ENCODE measurements at places on chromosomes 5 and 9.

GRCh38 chr9:98791608-98792490, 4.5 kb downstream of the ANKS6 start:
- no peak for DNase-seq

GRCh38 chr9:137163365-137163715, 6.5 kb downstream of the LRRC26 start:
- no peak for DNase-seq

GRCh38 chr5:33105521-33105941, 335.2 kb upstream of the TARS1 start:
- peak; percentile 57 for DNase-seq

DNA sequence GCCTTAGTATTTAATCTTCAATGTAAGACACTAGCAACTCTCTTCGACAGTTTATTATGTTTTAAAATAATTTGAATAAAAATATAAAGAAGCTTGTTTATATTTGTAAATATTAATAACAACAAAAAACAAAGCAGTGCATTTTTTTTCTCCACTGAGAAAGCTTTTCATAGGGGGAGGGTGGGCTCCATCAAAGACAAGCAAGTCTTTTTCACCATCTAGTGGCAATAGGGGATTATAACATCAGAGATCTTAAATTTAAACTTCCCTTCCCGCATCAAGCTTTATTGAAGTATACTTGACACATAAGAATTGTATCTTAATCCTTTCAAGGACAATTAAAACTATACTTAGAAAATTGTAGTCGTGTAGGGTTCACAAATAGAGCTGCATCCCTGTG, 9.3 kb upstream of the OR13F1 start:
- no peak for DNase-seq

DNA sequence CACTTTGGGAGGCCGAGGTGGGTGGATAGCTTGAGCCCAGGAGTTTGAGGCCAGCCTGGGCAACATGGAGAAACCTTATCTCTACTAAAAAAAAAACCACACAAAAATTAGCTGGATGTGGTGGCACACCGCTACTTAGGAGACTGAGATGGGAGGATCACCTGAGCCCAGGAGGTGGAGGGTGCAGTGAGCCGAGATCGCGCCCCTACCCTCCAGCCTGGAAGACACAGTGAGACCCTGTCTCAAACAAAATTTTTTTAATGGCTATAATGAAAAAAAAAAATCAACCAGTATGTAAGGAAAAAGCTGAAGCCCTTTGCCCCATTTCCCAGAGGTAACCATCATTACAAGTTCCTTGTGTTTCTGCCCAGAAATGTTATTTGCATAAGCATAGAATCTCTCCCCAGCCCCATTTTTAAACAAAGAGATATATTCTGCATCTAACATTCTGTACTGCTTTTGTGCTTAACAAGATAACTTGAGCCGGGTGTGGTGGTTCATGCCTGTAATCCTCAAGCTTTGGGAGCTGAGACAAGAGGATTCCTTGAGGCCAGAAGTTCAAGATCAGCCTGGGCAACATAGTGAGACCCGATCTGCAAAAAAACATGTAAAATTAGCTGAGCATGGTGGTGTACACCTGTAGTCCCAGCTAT, 35.1 kb upstream of the KCNIP1 start:
- no peak for DNase-seq

DNA sequence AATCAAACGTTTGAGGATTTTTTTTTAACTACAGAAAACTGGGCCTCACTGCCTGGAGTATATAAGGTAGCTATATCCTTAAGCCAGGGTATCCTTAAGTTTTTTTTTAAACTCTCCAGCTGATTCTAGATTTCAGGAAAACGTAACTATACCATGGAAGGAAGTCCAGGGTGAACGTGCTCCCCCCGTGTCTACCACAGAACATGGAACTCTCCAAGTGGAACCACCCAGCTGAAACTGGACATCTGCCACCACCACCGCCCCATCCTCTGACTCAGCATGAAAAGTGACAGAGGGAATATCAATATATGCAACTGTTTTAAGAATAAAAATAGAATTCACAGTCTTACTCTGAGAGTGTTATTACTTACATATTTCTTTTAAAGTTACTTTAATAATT, 61.3 kb downstream of the DROSHA start:
- no peak for DNase-seq

GRCh38 chr5:162529886-162530285, 462.3 kb downstream of the GABRG2 start:
- no peak for DNase-seq

DNA sequence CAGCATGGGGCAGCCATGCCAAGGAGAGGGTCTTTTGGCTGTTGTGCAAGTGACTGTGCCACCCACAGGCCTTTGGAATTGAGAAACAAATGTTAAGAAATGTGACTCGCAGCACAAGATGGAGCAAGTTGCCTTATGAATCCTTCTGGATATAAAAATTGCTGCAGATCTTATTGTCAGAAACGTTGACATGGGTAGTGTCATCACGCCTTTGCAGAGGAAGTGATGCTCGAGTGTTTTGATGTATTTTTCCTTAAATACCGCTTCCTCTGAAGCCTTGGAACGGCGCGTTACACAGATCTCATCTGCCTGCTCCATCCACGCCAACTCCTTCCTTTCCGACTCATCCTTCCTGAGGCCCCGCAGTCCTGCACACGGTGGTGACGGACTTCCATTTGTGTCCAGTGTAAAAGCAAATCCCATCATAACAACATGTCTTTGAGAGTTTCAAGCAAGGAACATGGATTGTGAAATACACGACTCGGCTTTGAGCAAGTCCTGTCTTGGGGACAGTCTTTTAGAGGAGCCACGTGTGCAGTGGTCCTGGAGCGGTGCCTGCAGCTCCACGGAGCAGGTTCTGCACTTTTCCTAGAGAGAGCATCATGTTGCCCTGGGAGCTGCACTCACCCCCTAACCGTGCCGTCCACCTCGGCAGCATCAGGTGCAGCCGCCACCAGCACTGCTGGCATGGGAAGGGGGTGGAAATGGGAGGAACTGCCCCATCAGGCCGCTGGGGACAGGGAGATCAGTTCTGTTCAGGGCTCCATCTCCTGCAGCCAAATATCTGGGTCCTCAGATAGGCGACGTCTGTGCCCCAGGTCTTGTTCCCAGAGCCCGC, 15.1 kb downstream of the ROPN1L start:
- DNase-seq = no peak

- no peak for DNase-seq
These were observed 61.6 kb downstream of the IPPK start for GRCh38 chr9:92608241-92608908.

DNA sequence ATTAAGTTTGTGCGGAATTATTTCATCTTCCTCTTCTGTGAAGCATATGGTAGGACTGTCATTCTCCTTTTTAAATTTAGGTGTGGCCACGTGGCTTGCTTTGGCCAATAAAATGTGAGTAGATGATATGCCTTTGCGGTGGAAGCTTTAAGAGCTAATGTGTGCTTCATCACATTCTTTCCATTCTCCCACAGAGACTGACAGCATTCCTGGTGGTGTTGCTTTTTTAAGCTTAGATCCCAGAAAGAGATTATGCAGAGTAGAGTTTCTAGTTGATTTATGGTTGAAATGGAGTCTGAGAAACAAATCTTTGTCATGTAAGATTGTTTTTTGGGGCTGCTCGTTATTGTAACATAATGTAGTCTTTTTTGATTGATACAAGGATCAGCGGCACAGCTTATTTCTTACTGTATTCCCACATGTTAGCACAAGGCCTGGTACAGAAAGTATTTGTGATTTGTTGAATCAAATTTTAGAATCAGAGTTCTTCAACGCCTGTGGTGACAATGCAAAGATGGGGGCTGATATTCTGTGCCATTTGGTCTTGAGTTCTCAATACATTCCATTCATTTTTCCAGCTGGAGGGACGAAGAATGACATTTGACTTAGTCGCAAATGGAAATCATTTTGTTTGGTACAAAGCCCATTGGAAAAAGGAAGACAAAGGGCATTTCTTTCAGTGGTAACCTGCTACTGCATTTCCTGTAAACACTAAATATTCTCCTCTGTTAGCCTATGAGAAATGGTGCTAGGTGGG, 209.9 kb upstream of the VLDLR start:
- DNase-seq = peak; percentile 71

DNA sequence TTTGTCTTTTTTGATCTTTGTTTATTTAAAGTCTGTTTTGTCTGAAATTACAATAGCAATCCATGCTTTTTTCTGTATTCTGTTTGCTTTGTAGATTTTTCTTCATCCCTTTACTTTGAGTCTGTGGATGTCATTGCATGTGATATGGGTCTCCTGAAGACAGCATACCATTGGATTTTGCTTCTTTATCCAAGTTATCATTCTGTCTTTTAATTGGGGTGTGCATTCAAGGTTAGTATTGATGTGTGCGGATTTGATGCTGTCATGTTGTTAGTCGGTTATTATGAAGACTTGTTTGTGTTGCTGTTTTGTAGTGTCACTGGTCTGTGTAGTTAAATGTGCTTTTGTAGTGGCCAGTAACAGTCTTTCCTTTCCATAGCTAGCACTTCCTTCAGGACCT, 23.0 kb downstream of the POLK start:
- no peak for DNase-seq

DNA sequence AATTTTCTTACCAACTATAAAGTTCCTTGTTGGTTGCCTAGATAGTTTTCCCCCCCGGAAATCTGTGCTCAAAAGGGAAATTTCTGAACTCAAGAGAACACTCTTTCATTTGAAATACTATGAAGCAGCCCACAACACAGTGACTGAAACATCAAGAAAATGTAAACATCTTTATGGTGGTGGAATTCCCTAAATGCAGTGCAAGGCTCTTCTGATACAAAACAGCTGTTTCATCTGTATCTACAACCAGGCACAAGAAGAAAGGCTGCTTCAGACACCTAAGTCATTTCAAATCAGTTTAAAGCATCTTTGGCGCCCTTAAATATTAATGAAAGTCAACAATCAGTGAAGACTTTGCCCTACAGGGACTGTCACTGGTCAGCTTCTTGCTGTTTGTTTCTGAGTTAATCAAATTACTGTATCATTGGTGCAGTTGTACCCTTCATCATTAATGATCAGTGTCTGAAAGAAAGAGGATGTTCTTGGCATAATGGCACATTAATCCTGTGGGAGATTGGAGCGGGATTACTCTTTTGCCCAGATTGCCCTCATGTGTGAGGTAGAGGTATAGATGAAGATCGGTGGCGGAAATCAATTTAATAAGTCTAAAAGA, 947.0 kb downstream of the NR2F1-AS1 start:
- DNase-seq = no peak

DNA sequence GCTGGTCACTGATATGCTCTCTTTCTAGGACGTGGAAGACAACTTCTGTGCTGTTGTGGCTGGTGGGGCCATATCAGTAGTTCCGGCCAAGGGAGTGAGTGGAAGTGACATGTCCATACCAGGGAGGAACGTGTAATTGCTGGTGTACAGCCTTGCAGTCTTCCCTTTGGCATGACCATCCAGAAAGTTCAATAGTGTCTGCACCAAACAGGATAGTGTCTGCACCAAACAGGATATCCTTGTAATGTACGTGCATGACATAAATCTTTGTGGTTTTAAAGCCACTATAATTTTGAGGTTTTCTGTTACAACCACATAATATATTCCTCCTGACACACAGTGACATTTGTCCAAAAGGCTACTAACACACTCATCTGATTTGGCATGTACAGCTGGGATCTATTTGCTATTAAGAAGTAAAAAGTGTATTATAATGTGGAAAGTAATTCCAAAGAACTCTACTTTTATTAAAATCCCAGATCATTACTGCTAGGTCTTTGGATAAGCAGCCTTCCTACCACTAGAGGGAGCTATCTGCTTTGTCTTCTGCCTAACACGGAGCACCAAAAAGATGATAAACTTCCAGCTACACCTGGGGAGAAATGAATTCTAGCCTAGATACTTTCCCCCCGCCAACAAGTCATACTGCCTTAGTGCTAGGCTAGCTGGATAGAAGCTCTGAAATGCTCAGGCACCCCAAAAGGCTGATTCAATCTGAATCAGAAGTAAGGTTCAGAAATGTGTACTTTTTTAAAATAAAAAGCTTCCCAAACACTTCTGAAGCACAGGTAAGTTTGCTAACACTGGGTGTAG, 52.7 kb downstream of the RNF145 start:
- DNase-seq = no peak

DNA sequence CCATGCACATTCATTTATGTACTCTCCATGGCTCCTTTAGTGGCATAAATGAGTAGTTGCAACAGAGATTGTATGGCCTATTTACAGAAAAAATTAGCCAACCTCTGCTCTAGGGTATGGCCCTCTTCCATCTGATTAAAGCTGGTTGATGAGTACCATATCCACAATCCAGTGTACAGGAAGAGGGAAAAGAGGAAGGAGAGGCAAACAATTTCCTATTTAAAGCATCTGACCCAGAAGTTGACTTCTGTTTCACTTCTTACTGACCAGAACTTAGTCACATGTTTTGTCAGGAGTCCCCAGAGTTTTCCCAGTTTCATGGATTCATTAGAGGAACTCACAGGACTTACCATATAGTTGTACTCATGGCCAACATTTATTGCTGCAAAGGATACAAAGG, 68.6 kb upstream of the STARD4 start:
- DNase-seq = no peak

GRCh38 chr5:67166460-67167285, 29.9 kb downstream of the CD180 start:
- DNase-seq = no peak

- no peak for DNase-seq
These were observed 588.9 kb downstream of the NR2F1-AS1 start for GRCh38 chr5:92992073-92992472.

DNA sequence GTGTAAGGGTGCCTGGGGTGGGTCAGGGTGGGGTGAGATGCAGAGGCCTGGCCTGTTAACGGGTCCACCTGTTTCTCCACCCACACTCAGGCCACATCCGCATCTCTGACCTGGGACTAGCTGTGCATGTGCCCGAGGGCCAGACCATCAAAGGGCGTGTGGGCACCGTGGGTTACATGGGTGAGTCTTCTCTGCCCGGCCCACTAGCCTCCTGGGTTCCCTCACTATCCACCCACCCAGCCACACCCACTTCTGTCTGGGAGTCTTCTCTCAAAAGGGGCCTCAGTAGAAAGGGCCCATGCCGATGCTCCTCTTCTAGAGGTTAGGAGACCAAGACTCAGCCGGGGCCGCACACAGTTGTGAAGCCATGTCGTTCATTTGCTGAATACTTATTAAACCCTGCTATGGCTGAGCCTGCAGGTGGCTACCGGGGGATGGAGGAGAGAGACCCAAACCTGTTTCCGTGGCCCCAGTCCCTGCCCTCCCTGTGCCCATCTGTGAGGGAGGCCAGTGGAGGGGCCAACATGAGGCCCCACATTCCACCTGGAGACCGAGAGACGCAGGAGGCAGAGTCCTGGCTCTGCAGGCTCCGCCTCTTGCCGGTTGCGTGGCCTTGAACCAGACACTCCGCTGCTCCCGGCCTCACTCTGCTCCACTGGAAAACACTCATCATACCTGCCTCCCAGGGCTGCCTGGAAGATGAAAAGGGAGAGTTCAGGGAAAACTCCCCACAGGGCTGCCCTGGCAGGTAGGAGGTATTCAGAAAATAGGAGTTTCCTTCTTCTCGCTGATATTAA, 8.7 kb downstream of the GRK6 start:
- no peak for DNase-seq

DNA sequence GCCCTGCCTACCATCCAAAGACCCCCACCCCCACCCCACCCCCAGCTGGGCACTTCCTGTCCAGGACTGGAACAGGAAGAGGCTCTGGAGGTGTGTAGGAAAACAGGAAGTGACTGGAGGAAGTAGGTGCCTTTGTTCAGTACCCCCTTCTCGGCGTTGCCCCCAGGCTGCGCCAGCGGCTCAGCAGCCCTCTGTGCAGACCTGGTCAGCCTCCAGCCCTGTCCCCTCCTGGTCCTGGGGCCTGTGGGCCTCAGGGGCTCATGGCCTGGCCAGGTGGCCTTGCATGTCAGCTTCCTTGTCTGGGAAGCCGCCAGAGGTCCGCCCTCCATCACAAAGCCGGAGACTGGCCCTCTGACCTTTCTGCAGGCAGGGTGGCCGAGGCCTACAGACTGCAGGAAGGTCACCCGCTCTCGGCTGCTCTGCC, 26.0 kb downstream of the FLT4 start:
- DNase-seq = no peak

All from non-pigmented ciliary epithelial cell (primary cell).